ENCODE measurements at places on chromosomes 3 and 15. TPM values are rescaled to one million over a fixed set of nuclear protein-coding genes. Genes with fewer than 3 reads are reported as not detected.
A peak's percentile ranks its signal among the peaks of the same experiment; 100 is the strongest.

DNA sequence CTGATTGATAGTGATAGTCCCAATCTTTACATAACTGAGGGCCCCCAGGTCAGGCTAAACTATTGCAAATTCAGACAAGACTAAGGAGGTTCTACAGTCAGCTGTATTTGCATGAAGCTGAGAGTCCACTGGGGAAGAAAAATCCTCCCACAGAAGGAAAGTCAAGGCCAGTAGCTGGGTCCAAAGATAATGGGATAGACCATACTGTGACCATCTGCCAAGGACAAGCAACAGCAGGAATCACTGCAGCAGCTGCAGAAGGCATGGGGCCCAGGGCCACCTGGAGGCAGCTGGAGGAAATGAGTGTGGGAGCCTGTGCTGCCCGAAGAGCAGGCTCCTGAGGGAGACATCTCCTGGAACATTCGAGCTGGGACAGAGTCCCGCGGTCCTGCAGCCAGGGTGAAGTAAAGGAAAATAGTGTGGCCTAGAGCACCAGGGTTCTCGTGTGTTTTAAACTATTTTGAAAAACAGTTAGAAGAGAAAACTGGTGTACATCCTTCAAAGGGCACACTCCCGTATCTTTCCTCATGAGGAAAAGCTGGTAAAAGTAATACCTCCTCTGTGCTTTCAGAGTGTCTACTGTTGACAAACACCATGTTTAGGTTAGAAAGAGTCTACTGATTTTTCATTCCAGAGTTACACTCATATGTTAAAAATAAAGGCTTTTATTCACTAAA lies 13.2 kb upstream of the TMEM212 start:
- peak; percentile 72 for DNase-seq

DNA sequence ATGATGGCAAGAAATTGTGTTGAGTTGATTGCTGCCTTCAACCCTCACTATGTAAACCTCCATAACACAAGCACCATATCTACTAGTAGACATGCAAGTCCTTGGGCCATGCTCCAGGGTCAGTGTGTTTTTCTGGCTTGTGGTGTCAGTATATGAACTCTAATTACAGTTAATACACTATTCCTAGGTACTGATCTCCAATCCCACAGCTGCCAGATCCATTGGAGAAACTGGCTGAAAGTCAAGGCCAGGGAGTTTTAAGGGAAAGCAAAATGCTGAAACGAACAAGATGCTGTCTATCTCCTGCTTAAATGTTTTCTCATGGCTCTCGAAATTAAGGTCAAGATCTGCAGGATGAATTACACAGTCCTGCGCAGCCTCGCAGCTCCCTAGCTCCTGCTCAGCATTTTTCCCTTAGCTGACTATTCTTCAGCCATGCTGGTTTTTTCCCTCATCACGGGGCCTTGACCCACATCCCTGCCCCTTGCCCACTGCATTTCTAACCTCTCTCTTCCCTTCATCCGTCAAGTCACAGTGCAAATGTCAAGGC lies 425.0 kb upstream of the ADAMTS9 start:
- DNase-seq = no peak

DNA sequence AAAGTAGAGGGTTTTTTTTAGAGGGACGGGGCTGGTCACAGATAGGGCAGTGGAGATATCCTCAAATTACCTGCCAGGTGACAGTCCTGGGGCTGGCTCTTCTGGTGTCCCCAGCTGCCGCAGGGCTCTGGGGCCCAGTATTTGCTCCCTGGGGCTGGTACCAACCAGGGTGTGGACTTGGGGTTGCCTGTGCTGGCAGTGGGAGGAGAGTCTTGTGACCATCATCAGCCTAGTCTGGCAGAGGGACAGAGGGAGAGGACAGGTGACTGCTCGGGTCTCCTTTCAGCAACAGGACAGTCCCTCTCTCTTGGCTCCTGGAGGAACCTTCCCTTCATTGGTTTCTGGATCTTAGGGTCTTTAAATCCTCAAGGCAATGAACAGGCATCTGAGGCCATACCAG lies 7.9 kb upstream of the RPP14 start:
- no peak for DNase-seq

DNA sequence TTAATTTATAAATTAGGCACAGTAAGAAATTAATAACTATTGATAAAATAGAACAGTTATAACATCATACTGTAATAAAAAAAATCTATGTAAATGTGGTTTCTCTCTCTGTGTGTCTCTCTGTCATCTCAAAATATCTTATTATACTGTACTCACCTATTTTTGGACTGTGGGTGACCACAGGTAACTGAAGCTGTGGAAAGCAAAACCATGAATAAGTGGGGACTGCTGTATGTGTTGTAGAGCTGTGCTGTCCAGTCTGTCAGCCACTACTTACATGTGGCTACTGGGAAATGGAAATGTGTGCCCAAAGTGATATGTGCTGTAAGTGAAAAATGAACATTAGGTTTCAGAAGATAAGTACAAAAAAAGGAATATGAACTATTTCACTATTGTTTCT lies 145.5 kb downstream of the CNTN4 start:
- no peak for DNase-seq

Gene NRG4
- not detected for total RNA-seq

Gene FRMD5
- total RNA-seq = 2.4 TPM
